HFFc6 (cell line): ENCODE measurements at places on chromosomes 4 and X. TPM values are rescaled to one million over a fixed set of nuclear protein-coding genes. Genes with fewer than 3 reads are reported as not detected.

TEC gene
- total RNA-seq, result 0.09 TPM in 1 of 3 replicates, not detected in the others

TCP11X2 gene
- not detected in 3 replicates for total RNA-seq

- DNase-seq, result peak; percentile 16
- H3K4me3 ChIP-seq, result no peak overlapping the region
- peaks cover 13% of the 10 kb centered on the region for H3K4me1 ChIP-seq
- no peaks in the 10 kb centered on the region for H3K27me3 ChIP-seq
Observed at GRCh38 chr4:147351083-147351787, 129.7 kb upstream of the EDNRA start.

DNA sequence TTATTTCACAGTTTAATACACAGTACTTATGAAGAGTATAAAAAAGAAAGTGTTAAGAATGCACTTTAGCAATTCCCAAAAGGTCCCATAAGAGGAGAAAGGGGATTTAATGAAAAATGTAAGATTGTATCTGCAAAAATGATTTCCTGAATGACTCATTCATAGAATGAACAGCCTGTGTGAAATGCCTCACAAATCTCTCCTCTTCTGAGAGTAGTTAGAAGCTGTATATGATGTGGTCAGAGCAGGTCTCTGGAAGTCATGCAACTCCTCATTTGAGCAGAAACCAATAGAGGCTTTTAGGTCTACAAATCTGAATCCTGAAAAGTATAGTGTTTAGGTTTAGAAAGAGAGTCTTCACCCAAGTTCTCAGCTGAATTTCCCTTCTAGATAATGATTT lies 381.3 kb upstream of the INTU start:
- DNase-seq, result no peak
- H3K27ac ChIP-seq, result no peak overlapping the region
- H3K27me3 ChIP-seq, result no peaks in the 10 kb centered on the region; the same call in 1 of the 2 replicates
- no peaks in the 10 kb centered on the region for H3K4me1 ChIP-seq

- DNase-seq, result peak; percentile 61
- no peaks in the 10 kb centered on the region for H3K36me3 ChIP-seq
- no peaks in the 10 kb centered on the region for H3K27me3 ChIP-seq
- H3K4me1 ChIP-seq, result peaks cover 50% of the 10 kb centered on the region
Observed at GRCh38 chrX:34381241-34381640, 249.1 kb upstream of the FAM47A start.

SPOCK3 gene
- not detected in 2 replicates for total RNA-seq

DNA sequence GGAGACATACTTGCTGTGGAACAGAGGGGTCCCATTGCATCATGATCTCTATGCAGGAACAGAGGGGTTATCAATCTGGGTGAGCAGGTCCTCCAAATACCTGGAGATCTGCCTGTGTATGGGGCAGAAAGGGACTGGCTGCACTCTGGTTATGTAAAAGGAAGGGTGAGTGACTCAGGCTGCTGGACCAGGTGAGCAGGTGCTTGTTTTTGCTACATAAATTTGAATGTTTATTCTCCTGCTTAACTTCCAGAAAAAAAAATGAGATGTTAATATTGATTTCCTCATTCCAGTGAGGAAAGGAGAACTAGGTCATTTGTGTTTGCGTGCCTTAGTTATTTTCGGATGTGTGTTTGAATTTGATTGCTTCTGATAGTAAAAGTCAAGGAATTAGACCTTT lies 225.8 kb upstream of the TRAM1L1 start:
- H3K36me3 ChIP-seq, result no peaks in the 10 kb centered on the region
- H3K27ac ChIP-seq, result no peak overlapping the region
- no peak for DNase-seq
- H3K4me1 ChIP-seq, result no peaks in the 10 kb centered on the region
- no peaks in the 10 kb centered on the region for H3K27me3 ChIP-seq
- no peak overlapping the region for H3K4me3 ChIP-seq

- H3K36me3 ChIP-seq, result peaks cover 20% of the 10 kb centered on the region
- no peak for DNase-seq
- H3K4me1 ChIP-seq, result peaks cover 15% of the 10 kb centered on the region
- no peak overlapping the region for H3K4me3 ChIP-seq
- no peak overlapping the region for H3K27ac ChIP-seq
Observed at GRCh38 chr4:184664445-184665210, 15.1 kb downstream of the PRIMPOL start.

DNA sequence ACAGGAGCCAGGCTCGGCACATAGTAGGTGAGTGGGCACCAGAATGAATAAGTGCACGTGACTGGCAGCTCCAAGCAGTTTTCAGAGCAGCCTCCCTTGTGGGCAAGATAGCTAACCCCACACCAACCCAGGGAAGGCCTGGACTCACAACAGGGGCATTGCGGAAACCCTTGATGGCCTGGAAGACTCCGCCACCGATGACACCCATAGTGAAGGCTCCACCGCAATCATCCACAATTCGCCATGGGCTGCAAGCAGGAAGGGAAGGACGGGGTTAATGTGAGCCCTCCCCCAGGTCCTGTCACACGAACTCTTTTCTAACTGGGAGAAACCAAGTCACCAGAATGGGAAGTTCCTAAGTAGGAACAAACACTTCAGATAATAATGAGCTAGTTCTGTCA lies 957 bp downstream of the TIMM17B start:
- H3K4me3 ChIP-seq, result peak overlapping the region; percentile 96
- H3K4me1 ChIP-seq, result no peaks in the 10 kb centered on the region
- H3K27me3 ChIP-seq, result no peaks in the 10 kb centered on the region; the same call in none of the 2 replicates
- no peaks in the 10 kb centered on the region for H3K36me3 ChIP-seq
- H3K27ac ChIP-seq, result peak overlapping the region; percentile 98

DNA sequence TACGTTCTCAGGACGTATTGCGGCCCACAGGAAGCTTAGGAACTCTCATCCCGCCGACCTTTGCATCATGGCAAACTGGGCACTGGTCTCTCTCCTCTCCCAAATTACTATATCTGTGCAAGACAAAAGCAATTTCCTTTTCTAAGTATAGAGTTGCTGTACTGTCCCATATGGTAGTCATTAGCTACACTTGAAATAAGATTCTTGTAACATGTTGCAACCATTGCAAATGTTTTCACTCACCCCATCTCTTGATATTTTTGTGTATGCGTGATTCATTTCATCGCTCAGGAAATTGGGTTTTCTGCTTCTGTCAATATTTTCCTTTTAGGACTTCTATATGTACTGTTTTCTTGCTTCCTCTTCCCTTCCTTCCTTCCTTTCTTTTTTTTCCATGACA lies 15.7 kb downstream of the ARMCX6 start:
- H3K36me3 ChIP-seq, result no peaks in the 10 kb centered on the region
- peaks cover 4% of the 10 kb centered on the region for H3K27me3 ChIP-seq
- no peak overlapping the region for H3K4me3 ChIP-seq
- H3K4me1 ChIP-seq, result peaks cover 6% of the 10 kb centered on the region; the same call in 1 of the 2 replicates
- peak overlapping the region; percentile 38; the same call in 1 of the 2 replicates for H3K27ac ChIP-seq

- H3K4me1 ChIP-seq, result peaks cover 6% of the 10 kb centered on the region; the same call in 1 of the 2 replicates
- no peak for DNase-seq
- H3K27me3 ChIP-seq, result peaks cover 9% of the 10 kb centered on the region
- H3K4me3 ChIP-seq, result no peak overlapping the region
- H3K36me3 ChIP-seq, result no peaks in the 10 kb centered on the region
- H3K27ac ChIP-seq, result no peak overlapping the region
Observed at GRCh38 chr4:146132445-146132844, 43.1 kb upstream of the LSM6 start.

DNA sequence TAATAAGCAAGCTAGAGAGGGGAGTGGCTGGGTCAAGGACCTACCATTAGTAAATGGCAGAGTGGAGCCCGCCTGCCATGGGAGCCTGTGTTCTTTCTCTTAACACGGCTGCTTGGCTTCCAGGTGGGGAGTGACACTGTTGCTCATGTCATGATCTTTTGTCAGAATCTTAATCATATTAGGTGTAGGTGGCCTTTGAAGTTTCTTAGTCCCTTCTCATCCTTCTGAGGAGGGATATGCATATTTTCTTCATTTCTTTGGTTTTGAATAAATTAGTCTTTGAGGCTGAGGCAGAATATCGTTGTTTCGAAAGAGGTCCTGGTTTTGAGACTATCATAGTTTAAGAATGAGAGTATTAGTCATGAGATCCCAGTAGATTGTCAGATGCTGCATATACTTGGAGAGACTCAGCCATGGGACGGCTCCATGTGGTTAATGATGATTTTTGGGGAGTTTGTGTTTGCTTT lies 28.9 kb downstream of the SNX25 start:
- H3K36me3 ChIP-seq, result peaks cover 9% of the 10 kb centered on the region
- H3K27ac ChIP-seq, result peak overlapping the region; percentile 80
- peak overlapping the region; percentile 61 for H3K4me3 ChIP-seq
- peak; percentile 79 for DNase-seq
- H3K27me3 ChIP-seq, result no peaks in the 10 kb centered on the region
